Stimulated activated CD8-positive, alpha-beta memory T cell treated with anti-CD3 and anti-CD28 coated beads, Interleukin-4, amount 100 ng/mL, for 24 hours (primary cell): ENCODE measurements at places on chromosomes 1 and 21.
A peak's percentile ranks its signal among the peaks of the same experiment; 100 is the strongest.

DNA sequence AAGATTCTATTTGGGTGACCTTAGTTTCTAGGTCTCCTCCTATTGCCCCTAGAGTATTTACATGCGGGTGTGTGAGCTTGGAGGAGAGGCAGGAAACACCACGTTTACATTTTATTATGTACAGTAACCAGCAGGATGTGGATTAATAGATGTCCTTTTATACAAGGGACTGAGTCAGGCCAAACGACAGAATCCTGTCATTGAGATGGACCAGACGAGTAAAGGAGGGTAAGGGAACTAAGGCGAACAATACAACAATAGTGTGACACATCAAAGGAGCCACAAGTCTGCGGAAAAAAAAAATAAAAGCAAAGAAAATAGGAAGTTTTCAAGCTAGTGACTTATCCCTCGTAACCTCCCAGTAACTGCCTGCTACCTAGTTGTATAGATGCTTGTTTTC lies 151.1 kb downstream of the GABPA start:
- no peak for DNase-seq

DNA sequence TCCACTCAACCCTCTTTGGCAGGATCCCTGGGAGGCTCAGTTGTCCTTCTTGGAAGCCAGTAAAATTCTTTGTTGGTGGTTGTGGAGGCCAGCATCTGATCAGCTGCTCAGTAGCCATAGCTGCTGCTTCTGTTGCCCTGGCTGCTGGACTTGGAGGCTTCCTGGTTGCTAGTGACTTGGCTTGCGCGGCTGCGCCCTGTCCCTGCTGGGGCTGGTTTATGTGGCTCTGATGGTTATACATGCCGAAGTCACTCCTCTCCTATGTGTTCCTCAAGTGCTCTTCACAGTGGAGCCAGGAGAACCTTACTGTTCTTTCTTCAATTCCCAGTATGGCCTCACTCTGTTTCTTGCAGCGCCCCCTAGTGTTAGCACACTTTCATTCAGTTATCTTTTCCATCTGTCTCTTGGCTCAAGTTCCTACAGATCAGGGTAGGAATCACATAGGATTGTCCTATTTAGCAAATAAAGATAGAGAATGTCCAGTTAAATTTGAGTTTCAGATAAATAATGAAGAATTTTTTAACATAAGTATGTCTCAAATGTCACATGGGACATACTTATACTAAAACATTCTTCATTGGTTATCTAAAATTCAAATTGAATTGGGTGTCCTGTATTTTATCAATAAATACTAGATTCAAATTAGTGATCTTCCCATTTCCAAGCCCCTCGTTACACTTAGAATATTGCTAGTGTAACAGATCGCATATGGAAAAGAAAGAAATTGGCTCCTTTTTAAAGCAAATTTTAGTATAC lies 176.5 kb downstream of the TGFB2 start:
- DNase-seq, result peak; percentile 10

- no peak for DNase-seq
These were observed 178.8 kb downstream of the ETS2 start for GRCh38 chr21:38984568-38984967.

DNA sequence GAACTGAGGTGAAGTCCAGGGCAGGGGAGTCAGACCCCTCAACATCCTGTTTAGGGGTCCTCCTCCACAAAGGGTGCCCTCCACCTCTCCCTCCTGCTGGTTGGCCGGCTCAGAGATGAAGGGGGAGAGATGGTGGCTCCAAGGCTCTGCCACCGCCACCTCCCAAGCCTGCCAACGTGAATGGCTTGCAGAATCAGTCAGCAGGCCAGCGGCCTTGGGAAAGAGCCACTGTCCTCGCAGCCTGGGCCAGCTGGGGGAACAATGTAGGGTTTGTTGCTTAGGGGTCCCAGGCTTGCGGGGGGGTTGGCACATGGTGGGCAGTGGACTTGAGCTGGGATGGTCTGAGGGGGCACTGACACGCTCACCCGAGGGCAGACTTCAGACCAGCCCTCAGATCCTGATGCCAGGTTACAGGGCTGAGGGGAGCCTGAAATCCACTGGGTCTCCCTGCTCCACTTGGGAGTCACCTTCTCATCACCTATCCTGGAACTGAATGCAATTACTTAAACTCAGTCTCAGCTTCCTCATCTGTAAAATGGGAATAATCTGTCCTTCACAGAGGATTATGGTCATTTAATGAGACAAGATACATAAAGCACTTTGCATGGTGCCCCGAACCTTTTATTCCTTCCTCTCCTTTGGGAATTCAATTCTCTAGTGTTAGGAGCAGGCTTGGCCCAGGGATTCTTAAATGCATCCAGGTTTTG lies 8.3 kb downstream of the GPR37L1 start:
- DNase-seq, result no peak

DNA sequence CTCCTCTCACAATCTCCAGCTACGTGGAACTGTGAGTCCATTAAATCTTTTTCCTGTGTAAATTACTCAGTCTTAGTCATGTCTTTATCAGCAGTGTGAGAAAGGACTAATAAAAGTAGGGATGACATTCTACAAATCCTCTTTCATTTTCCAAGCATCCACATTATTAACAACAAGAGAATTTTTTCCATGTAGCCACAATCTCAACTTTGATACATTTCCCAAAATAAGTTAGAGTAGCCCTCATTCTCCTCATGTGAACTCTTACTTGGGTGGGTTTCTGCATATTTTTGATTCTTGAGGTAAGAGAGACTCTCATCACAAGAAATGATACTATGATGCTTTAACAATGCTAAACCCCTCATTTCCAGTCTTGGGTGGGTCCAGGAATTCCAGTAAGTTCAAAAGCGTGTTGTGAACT lies 52.8 kb downstream of the TNFSF18 start:
- DNase-seq, result no peak

GRCh38 chr1:243287123-243287460 lies 31.3 kb downstream of the SDCCAG8 start:
- no peak for DNase-seq

GRCh38 chr1:227999056-227999930 lies 7.5 kb upstream of the WNT3A start:
- peak; percentile 49 for DNase-seq

GRCh38 chr1:248821101-248821500 lies 4.6 kb downstream of the SH3BP5L start:
- no peak for DNase-seq

- no peak for DNase-seq
These were observed 15.4 kb downstream of the NPPA start for GRCh38 chr1:11831945-11832725.

GRCh38 chr1:168671782-168672181 lies 57.2 kb downstream of the DPT start:
- DNase-seq, result no peak

DNA sequence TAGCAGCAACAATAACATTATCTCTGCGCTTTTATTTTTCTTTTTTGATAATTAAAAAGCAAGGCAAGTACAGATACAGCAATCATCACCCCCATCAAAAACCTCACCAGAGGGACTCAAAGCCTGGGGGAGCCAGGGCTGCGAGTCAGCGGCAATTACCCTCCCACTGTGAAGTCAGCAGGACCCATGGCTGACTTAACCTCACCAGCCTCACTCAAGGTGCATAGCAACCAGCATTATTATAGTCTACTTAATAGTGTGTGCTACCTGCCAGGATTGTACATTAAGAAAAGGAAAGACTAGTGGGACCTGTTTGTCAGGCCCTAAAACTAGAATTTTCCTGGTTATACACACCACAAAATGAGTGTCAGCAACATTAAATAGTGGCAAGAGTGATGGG lies 28.9 kb upstream of the SERBP1 start:
- no peak for DNase-seq

- DNase-seq, result no peak
These were observed 22.2 kb downstream of the PADI3 start for GRCh38 chr1:17270891-17271765.

DNA sequence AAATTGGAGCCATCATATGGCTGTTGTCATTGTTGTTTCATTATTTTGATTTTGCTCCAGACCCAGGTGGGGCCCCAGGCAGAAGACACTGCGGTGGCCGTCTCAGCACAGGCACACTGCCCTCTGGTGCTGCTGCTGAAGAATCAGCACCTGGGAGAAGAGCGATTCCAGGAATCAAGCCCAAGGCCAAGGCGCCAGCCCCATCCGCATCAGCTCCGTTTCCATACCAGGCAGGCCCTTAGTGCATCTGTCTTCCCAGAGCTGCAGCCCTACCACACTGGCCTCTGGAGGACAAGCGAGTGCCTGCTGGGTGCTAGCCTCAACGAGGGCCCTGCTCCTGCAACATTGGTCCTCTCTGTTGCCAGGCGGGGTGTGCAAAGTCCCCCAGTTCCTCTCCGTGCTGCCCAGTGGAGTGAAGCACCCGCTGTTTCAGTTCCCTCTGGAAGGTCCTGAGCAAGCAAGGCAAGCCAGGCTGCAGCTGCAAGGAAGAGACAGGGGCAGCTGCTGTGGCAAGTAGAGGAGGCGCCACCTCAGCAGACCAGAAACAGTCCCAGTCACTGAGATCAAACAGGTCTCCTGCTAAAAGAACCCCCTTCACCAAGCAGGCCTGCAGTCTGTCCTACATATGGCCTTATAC lies 5.2 kb downstream of the GRIK3 start:
- DNase-seq, result no peak

GRCh38 chr1:192706936-192707335 lies 71.0 kb downstream of the RGS13 start:
- no peak for DNase-seq

DNA sequence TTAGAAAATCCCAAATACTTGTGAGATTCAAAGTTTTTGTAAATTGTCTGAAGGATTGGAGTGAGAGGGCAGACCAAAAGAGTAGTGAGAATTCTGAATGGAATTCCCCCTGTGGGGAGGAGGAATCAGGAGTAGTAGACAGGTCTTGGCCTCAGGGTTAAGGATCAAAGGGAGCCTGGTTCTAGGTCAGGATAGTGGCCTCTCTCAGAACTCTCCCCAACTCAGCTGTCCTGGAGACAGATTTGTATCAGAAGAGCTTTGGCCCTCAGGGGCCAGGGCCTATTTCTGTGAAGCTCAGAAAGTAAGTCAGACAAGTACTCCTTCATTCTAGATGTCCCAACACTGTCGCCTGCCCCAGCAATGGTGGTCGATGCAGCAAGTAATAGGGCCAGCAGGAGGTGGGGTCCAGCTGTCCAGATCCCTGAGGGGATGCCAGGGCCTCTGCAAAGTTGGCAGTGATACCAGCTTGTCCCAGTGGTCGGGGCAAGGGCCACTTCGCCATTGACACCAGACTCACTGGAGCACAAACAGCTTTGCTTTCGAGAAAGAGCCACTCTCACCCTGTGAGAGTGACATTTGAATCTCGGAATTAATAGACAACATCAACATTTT lies 115.2 kb downstream of the SLC25A24 start:
- DNase-seq, result no peak

DNA sequence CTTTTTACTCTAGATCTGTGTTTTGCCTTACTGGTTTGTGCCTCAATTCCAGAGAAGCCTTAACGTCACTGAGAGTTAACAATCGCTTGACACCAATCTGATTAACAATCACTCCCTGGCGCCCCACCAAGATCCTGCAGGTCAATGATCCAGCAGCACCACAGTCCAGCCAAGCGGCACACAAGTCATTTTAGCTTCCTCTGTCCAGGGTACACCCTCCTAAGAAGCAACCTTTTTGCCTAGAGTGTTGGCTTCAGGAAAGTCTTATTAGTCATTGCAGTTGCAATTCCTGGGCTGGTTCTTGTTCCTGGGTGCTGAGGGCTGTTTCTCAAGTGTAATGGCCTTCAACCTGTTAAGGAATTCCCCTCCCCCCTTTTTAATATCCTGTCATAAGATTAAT lies 323.0 kb upstream of the USP25 start:
- DNase-seq, result no peak

GRCh38 chr1:38497921-38498656 lies 361.5 kb downstream of the RRAGC start:
- no peak for DNase-seq

- no peak for DNase-seq
These were observed 15.6 kb downstream of the PDE9A start for GRCh38 chr21:42669041-42669440.

- DNase-seq, result peak; percentile 44
These were observed 1.0 kb downstream of the TP53BP2 start for GRCh38 chr1:223844787-223845036.

DNA sequence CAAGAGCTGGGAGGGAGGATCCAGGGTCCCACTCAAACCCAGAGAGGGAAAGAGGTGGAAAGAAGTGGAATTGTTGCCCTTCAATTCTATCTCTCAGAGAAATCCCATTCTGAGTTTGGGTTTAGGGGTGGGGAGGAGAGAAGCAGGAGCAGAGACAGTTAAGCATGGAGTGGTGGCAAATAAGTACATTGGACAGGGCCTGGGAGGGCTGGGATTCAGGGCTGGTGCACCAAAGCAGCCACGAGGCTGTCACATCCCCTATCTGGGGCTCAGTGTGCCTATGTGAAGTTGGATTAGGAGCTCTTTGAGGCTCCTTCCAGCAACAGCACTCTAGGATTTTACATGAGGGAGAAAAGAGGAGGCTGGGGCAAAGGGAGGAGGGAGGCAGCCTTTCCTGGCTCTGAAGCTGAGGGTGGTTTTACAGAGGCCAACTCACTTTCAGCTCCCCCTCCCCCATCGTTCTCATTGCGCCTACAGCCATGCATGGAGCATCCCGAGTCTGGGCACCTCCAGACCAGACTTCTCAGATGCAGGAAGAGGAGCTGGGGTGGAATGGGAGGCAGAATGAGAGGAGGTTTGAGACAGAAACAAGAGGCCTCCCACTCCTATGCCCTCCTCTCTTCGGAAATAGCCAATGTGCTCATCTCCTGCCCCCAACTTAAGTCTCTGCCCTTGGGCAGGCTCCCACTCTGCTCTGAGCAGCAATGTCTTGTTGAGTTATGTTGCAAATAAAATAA lies 3.0 kb upstream of the SYT6 start:
- no peak for DNase-seq

- DNase-seq, result no peak
These were observed 202.1 kb upstream of the ADGRL2 start for GRCh38 chr1:81598623-81599022.

- no peak for DNase-seq
These were observed 2.2 kb upstream of the CLCA2 start for GRCh38 chr1:86421601-86422280.

DNA sequence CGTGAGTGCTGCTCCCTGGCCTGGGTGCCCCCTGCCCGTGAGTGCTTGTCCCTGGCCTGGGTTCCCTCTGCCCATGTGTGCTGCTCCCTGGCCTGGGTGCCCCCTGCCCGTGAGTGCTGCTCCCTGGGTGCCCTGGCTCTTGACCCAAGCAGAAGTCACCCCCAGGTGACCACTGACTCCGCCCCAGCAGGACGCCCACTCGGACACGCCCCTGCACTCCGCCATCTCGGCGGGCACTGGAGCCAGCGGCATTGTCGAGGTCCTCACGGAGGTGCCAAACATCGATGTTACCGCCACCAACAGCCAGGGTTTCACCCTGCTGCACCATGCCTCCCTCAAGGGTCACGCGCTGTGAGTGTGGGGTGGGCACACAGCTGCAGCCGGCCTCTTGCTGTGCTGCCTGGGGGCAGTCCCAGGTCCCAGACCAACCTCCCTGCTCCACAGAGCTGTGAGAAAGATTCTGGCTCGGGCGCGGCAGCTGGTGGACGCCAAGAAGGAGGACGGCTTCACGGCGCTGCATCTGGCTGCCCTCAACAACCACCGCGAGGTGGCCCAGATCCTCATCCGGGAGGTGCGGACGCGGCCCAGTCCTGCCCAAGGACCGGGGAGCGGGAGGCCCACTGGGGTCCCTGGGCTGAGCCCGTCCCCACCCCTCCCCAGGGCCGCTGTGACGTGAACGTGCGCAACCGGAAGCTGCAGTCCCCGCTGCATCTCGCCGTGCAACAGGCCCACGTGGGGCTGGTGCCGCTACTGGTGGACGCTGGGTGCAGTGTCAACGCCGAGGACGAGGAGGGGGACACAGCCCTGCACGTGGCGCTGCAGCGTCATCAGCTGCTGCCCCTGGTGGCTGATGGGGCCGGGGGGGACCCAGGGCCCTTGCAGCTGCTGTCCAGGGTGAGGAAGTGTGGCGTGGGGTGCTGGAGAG lies 3.9 kb upstream of the MMP23B start:
- DNase-seq, result no peak
